ENCODE measurements at places on chromosomes 6 and 20.

DNA sequence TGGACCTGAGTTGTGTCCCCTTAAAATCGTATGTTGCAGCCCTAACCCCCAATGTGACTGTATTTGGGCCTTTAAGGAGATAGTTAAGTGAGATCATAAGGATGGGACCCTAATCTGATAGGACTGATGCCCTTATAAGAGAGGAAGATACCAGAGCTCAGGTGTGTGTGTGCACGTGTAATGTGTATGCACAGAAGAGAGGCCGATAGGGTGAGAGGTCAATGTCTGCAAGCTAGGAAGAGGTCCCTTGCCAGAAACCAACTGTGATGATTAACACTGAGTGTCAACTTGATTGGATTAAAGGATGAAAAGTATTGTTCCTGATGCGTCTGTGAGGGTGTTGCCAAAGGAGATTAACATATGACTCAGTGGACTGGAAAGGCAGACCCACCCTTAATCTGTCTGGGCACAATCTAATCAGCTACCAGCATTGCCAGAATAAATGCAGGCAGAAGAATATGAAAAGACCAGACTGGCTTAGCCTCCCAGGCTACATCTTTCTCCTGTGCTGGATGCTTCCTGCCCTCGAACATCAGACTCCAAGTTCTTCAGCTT is 299.8 kb downstream of the LRFN2 start:
- DNase-seq, result no peak

- no peak for DNase-seq
Measured at GRCh38 chr20:52454660-52455059, 263.1 kb upstream of the ZFP64 start.

DNA sequence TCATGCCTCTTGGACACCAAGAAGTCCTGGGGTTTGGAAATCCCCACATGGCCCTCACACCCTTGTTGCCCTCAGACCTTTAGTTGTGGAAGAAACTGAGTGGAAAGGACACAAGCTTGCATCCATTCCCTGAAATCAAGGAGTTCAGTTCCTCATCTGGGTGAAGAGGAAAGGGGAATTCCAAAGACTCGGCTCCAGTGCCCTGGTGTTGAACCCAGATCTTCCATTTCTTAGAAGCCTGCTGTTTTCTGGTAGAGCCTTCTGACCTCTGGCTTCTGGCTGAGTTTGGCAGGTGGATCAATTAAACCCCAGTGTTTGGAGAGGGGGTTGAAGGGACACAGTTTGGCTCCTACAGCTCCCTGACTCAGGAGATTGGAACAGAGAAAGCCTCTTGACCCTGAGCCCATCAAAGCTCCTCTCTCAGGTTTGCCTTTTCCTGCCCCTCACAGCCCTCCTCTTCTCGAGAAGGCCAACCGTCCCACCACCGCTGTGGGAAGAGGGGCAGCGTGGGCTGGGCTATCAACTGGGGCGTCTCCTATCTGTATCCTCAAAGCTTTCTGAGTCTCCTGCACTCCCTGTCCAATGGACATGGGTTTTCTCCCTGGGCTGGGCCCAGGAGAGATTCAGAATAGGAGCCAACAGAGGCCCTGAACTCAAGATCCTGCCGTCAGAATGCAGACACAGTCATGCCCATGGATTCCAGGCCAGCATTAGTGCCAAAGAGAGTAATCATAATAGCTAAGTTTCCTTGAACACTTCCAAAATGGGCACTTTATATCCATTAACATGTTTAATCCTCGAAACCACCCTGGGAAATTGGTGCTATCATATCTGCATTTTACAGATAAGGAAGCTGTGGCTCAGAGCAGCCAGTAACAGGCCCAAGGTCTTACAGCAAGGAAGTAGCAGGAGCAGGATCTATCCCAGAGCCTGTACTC is 146.2 kb downstream of the VEGFA start:
- DNase-seq, result no peak

- no peak for DNase-seq
Measured at GRCh38 chr6:63245909-63246308, 34.6 kb downstream of the FKBP1C start.

GRCh38 chr20:15144916-15145315 is 807.5 kb upstream of the FLRT3 start:
- no peak for DNase-seq

GRCh38 chr6:113647143-113647889 is 209.8 kb upstream of the MARCKS start:
- DNase-seq, result no peak

GRCh38 chr6:154954347-154954746 is 40.8 kb upstream of the TIAM2 start:
- DNase-seq, result no peak
